ENCODE measurements at places on chromosomes 1 and 21. TPM values are rescaled to one million over a fixed set of nuclear protein-coding genes. Genes with fewer than 3 reads are reported as not detected.

The ERVH48-1 gene
- 0.20 TPM for total RNA-seq

The WDR64 gene
- total RNA-seq, result 0.99 TPM

The GPR25 gene
- 0.91 TPM for total RNA-seq

The METTL18 gene
- 17.8 TPM for total RNA-seq

The PRKAA2 gene
- not detected for total RNA-seq
